ENCODE measurements at places on chromosomes 11 and 22.

- DNase-seq = peak; percentile 81
These were observed 84.2 kb downstream of the FBXO7 start for GRCh38 chr22:32558681-32559355.

GRCh38 chr11:45864041-45864440, 16.8 kb downstream of the CRY2 start:
- no peak for DNase-seq

GRCh38 chr11:118924591-118925585, 838 bp downstream of the BCL9L start:
- DNase-seq = peak; percentile 30

DNA sequence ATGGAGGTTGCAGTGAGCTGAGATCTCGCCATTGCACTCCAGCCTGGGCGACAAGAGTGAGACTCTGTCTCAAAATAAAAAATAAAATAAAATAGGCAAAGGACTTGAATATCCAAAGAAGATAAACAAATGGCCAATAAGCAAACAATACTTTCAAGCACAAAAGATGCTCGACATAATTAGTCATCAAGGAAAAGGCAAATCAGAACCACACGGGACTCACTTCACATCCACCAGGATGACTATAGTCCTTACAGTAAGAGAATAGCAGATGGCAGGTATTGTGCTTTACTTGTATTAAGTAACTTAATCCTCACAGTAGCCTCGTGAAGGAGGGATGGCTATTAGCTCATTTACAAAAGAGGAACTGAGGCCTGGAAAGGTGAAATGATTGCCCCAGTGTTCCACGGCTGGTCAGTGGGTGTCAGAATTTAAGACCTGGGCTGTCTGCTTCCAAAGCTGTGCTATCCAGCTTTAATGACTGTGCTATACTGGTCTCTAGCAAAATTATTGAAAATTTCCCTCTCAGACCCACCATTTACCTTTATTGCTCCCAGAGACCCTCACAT, 40.2 kb upstream of the RBFOX2 start:
- no peak for DNase-seq

DNA sequence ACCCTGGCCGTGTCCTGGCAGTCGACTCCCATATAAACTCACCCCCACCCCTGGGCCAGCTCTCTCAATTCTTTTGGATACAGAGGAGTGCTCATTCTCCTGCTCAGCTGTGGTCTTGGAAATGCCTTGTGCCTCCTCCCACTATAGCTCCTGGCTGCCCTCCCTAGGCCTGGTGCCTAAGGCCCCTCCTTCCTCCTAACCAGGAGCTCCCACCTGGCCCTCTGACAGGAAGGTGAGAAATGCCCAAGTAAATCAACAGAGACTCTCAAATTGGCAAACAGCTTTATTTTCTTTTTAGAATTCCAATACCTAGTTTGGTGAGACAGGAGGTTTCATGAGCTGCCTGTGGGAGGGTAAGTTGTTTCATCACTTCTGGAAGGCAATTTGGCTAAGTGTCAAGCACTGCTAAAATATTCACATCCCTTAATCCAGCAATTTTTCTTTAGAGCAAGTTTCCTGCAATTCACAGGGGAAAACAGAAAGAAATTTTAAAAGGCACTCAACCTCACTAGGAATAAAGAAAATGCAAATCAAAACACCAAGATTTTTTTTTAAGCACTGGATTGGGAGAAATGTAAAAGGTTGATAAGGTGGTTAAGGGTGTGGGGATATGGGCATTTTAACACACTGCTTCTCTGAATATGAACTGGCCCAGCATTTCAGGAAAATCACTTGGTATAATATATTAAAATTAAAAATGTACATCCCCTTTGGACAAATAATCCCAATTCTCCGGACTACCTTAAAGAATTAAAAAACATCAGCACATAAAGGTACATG, 209.7 kb upstream of the ARHGAP20 start:
- DNase-seq = peak; percentile 79

- peak; percentile 84 for DNase-seq
These were observed 4.6 kb downstream of the MYH9 start for GRCh38 chr22:36383110-36383581.

- DNase-seq = peak; percentile 87
These were observed 607.4 kb downstream of the NTM start for GRCh38 chr11:131977854-131978253.

DNA sequence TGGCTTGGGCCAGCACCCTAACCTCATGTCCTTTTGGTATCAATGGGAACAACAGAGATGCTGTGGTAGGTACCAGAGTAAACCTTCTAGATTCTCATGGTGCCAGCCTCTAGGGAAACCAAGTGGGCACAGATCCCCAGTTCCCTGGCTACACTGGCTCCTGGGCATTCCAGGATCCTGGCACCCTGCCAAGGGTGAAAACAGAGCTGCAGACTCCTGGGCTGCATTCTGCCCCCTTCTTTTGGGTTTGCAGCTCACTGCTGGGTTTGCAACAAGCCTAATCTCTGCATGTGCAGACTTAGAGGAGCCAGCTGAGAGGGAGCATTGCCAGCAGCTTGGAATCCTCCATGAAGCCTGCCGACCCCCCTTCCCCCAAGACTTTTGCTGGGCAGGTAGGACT, 30.6 kb downstream of the PRDM11 start:
- DNase-seq = no peak

- DNase-seq = peak; percentile 79
These were observed 7.9 kb upstream of the CTSC start for GRCh38 chr11:88345408-88345807.

GRCh38 chr11:115803073-115803740, 299.0 kb upstream of the CADM1 start:
- DNase-seq = no peak

GRCh38 chr11:70717936-70718595, 319.7 kb downstream of the CTTN start:
- no peak for DNase-seq

DNA sequence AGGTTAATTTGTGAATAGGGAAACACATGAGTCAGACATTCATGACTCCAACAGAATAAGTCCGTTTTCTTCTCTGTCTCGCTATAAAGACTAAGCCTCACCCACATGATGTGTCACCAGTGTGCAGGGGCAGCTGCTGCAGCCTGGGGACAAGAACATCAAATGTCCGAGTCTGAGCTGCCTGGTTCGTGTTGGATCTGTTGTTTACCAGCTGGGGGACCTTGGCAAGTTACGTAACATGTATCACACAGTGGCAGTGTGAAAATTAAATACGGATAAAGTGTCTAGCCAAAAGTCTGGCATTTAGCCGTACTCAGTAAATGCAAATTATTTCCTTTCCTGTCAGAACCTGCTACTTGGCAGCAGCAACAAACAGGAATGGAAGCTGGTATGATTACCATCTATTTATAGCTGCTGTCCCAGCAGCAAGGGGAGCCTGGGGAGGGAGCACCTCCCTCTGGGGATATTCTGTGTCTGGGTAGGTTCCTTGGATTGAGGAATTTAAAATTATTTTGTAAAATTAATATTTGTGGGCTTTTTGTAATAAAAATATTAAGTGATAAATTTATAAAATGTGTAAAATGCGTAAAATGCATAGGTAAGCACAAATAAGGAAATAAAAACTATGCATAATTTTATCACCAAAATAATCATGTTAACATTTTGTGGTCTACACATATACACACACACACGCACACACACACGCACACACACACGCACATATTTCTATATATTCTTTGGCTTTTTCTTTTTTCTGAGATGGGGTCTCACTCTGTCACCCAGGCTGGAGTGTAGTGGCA, 1.3 kb upstream of the CLDN25 start:
- no peak for DNase-seq

DNA sequence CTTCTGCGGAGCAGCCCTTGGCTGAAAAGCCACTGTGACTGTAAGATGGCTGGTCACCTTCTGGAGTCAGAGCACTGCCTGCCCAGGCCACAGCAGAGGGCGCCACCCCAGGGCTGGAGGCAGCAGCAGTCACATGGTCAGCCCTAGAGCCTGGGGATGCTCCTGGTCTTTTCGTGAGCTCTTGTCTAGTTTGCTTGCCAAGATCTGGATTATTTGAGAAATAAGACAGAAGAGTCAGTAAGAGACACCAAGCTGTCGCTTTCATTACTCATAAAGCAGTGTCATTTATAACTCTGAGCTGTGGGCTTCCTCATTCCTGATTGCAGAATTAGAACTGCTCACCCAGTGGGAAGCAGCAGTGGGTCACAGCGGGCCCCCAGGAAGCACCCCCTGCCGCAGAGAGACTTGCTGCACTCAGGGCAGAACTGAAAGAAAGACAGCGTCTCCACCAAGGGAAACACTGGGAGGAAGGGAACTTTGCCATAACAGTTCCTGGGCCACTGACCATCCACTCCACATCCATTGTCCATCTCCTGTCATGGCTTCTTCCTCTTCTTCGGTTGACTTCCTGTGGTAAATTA, 56.7 kb downstream of the PPP6R2 start:
- no peak for DNase-seq

GRCh38 chr11:44983786-44984185, 33.1 kb upstream of the TP53I11 start:
- DNase-seq = no peak

DNA sequence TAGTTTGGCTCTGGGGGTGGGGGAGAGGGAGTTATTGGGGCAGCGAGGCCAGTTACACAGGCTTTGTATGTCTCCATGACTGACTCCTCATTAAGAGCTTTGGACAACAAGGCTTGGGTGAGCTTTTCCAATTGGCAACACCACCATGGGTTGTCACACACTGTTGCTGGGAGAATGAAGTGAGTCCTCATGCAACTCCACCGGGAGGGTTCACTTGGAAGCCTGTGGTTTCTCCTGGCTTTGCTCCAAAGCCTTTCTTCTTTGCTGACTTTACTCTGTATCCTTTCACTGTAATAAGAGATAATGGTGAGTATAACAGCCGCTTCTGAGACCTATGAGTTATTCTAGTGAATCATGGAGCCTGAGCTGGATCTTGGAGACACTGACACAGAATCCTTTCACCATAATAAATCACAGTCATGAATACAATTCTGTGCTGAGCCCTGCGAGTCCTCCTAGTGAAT, 24.9 kb downstream of the EIF3F start:
- DNase-seq = peak; percentile 98

- DNase-seq = peak; percentile 25
These were observed 16.2 kb downstream of the BAD start for GRCh38 chr11:64268025-64268892.

GRCh38 chr22:31218565-31219262, 6.6 kb downstream of the LIMK2 start:
- no peak for DNase-seq

GRCh38 chr11:1939006-1939625, 8.0 kb upstream of the MRPL23 start:
- DNase-seq = peak; percentile 62

DNA sequence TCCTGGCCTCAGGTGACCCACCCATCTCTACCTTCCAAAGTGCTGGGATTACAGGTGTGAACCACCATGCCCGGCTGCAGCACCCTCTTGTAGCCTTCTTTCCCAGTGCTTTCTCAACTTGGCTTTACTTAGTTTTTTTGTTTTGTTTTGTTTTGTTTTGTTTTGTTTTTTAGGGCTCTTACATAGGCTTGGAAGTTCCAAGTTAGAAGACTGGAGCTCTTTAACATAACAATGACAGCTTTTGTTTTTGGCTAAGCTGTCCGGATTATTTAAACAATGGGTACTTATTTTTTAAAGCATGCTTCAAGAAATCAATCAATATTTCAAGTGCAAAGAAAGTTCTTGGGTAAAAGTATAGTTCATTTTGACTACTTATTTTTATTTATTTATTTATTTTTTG, 25.9 kb downstream of the KMT2A start:
- no peak for DNase-seq

DNA sequence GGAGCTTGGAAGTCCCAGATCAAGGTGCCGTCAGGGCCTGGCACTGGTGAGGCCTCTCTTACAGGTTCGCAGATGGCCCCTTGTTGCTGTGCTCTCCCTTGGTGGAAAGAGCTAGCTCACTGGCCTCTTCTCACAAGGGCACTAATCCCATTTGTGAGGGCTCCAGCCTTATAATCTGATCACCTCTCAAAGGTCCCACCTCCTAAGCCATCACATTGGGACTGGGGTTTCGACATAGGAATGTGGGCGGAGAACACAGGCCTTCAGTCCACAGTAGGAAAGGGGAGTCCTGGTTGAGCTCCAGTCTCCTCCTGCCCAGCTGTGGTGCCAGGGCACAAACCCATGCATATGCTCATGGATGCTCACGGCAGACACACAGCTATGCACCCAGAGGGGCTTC, 14.0 kb upstream of the LRRC32 start:
- DNase-seq = no peak

GRCh38 chr22:36386351-36386899, 1.3 kb downstream of the MYH9 start:
- DNase-seq = no peak

DNA sequence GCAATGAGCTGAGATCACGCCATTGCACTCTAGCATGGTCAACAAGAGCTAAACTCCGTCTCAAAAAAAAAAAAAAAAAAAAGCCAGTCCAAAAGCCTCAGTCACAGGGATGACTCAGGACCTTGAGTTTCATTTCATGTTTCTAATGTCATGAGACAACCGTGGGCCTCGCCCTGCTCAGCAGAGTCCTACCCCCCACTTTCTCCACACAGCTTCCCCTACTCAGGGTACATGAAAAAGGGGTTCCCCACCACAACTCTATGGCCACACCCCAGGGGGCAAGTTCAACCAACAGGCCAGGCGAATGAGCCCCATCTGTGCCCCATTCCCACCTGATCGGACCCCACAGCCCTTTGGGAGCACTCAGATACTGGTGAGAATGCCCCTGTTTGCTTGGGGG, 24.3 kb upstream of the ADA2 start:
- no peak for DNase-seq

DNA sequence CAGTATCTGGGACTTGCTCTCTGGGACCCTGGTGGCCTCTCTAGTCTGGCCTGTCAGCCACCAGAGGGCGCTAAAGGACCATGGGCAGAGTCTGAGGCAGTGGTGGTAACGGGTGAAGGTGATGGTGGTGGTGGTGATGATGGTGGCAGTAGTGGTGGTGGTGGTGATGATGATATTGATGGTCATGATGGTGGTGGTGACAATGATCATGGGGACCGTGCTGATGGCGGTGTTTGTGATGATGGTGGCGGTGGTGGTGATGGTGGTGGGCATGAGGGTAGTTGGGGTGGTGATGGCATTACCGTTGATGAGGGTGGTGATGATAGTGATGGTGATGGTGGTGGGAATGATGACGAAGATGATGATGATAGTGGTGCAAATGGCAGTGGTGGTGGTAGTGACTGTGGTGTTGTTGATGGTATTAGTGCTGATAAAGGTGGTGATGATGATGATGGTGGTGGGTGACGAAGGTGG, 16.0 kb downstream of the TRPM5 start:
- DNase-seq = peak; percentile 17

GRCh38 chr11:110991661-110992355, 253.7 kb upstream of the POU2AF2 start:
- DNase-seq = peak; percentile 79
